ENCODE measurements at places on chromosomes 3 and 15. TPM values are rescaled to one million over a fixed set of nuclear protein-coding genes. Genes with fewer than 3 reads are reported as not detected.

The TM4SF1 gene
- total RNA-seq: 13.5 TPM

The PTPRG gene
- 54.8 TPM for total RNA-seq

The POTEB3 gene
- total RNA-seq: not detected

The TRPM1 gene
- not detected for total RNA-seq

The NAALADL2 gene
- 2.7 TPM for total RNA-seq

The DUSP7 gene
- 7.9 TPM for total RNA-seq

The SEMA3G gene
- total RNA-seq: 3.7 TPM

The ABHD6 gene
- total RNA-seq: 21.1 TPM

The AP4E1 gene
- 11.1 TPM for total RNA-seq

The GABRR3 gene
- total RNA-seq: under 0.01 TPM

The TGM5 gene
- not detected for total RNA-seq

The CSTA gene
- not detected for total RNA-seq

The FSTL1 gene
- total RNA-seq: 55.1 TPM
